ENCODE measurements at places on chromosomes 1 and 21. TPM values are rescaled to one million over a fixed set of nuclear protein-coding genes. Genes with fewer than 3 reads are reported as not detected.

The CBS gene
- 157 TPM for total RNA-seq

The RBBP4 gene
- 494 TPM for total RNA-seq

The FCGR2B gene
- total RNA-seq = not detected

The IL24 gene
- total RNA-seq = not detected

The SSR2 gene
- total RNA-seq = 255 TPM

The TFF3 gene
- total RNA-seq = not detected

The SPEN gene
- 69.4 TPM for total RNA-seq

- no peak for DNase-seq
Observed at GRCh38 chr1:118890851-118891384, 97.2 kb downstream of the TBX15 start.

DNA sequence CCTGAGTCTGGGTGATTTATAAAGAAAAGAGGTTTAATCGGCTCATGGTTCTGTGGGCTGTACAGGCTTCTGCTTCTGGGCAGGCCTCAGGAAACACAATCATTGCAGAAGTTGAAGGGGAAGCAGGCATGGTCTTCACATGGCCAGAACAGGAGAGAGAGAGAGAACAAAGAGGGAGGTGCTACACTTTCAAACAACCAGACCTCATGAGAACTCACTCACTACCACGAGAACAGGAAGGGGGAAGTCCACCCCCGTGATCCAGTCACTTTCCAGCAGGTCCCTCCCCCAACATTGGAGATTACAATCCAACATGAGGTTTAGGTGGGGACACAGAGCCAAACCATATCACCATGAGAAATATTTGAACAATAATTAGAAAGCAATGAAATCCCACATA is 222.9 kb downstream of the FAM72C start:
- DNase-seq = no peak

- DNase-seq = no peak
Observed at GRCh38 chr1:195754303-195754702, 853.9 kb downstream of the KCNT2 start.

- DNase-seq = no peak
Observed at GRCh38 chr1:206023695-206024094, at the start of gene CTSE. CTSE (minus strand) TSS chr1:206023895; CDS start chr1:206023791, 104 bp downstream.

GRCh38 chr21:46325073-46325912 is 1.3 kb downstream of the PCNT start:
- DNase-seq = peak; percentile 45

- DNase-seq = no peak
Observed at GRCh38 chr1:212760126-212760823, 31.3 kb downstream of the NSL1 start.

- no peak for DNase-seq
Observed at GRCh38 chr1:36482724-36483388, at the start of gene CSF3R. CSF3R (minus strand) TSS chr1:36482913; CDS start chr1:36479496, 3,417 bp downstream.

DNA sequence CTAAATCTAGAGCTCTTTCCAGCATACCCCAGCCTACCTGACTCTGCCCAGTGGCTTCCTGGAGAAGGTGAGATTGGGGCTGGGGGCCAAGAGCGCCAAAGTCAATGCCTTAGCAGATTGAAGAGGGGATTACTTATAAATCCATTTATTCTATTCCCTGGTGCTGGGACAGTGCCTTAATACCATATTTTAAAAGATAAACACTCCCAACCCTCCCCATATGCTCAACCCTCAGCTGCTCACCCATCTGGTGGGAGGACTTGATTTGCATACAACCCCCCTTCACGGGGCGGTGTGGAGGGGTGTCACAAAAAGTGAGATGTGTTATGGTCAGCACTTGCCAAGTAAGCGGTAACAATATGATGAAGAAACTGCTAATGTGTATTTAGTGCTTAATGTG is 3.2 kb upstream of the DISP3 start:
- DNase-seq = no peak

- no peak for DNase-seq
Observed at GRCh38 chr1:207282058-207282457, 39.4 kb upstream of the CD55 start.

GRCh38 chr1:71717186-71717585 is 565.2 kb downstream of the NEGR1 start:
- no peak for DNase-seq

- no peak for DNase-seq
Observed at GRCh38 chr1:6730880-6731279, 29.3 kb upstream of the DNAJC11 start.
